ENCODE measurements at places on chromosomes 6 and 20. TPM values are rescaled to one million over a fixed set of nuclear protein-coding genes. Genes with fewer than 3 reads are reported as not detected.

DNA sequence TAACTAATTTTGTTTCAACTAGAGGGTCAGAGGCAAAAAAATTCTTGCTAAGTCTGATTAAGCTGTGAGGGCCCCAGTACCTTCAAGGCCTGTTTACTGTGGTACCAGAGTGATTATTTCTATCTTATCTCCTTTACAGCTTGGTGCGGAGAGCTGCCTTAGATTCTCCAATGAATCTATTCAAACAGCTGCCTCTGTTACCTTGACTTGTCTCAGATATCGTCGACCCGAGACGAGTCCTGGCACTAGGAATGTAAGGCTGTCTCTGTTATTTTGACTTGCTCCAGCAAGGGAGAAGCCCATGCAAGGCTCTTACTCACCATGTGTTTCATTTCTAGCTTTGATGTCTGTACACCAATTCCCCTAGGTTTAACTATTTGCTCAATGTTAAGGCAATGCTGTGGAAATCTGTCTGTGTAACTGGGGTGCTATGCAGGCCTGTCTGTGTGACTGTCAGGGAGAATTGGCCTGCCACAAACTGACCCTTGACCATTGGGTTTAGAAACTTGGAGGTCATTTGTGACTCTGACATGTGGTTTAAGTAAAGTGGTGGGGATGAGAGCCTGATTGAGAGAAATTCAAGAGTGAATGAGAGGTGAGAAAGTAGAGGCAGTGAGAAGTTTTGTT, 10.4 kb upstream of the FKBPL start:
- no peak overlapping the region for H3K27ac ChIP-seq
- no peaks in the 10 kb centered on the region for H3K4me1 ChIP-seq
- no peak for DNase-seq
- no peaks in the 10 kb centered on the region for H3K36me3 ChIP-seq
- no peak overlapping the region for H3K4me3 ChIP-seq
- no peaks in the 10 kb centered on the region for H3K27me3 ChIP-seq

DNA sequence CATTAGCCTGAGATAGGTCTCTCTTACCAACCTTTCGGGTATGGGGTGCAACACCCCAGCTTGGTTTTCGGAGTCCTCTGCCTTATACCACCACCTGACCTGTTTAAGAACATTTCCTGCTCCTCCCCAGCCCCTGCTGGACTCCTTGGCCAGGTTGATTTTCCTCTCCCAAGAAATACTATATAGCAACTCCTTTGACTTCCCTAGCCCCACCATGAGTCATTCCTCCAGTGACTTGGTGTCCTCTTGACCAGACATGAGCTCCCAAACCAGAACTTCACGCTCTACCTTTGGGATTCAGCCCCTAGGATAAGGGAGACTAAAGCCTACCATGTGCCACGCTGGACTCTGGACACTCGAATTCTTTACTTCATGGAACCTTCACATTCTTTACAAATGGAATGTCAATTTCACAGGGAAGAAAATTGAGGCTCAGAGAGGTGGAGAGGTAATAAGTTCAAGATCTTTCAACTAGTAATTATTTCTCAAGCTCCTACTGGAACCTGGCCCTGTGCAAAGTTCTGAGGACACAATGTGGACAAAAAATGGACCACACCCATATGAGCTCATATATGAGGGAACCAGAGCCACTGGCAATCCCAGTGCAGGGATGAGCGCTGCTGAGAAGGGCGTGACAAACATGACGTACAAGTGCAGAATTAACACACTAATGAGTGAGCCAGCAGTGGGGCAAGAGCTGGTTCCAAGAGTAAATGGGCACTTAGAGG, 48.2 kb downstream of the SIRPA start:
- peaks cover 3% of the 10 kb centered on the region for H3K4me1 ChIP-seq
- no peak overlapping the region for H3K4me3 ChIP-seq
- H3K27ac ChIP-seq = no peak overlapping the region

Gene ZNF165
- 3.6 TPM for total RNA-seq

DNA sequence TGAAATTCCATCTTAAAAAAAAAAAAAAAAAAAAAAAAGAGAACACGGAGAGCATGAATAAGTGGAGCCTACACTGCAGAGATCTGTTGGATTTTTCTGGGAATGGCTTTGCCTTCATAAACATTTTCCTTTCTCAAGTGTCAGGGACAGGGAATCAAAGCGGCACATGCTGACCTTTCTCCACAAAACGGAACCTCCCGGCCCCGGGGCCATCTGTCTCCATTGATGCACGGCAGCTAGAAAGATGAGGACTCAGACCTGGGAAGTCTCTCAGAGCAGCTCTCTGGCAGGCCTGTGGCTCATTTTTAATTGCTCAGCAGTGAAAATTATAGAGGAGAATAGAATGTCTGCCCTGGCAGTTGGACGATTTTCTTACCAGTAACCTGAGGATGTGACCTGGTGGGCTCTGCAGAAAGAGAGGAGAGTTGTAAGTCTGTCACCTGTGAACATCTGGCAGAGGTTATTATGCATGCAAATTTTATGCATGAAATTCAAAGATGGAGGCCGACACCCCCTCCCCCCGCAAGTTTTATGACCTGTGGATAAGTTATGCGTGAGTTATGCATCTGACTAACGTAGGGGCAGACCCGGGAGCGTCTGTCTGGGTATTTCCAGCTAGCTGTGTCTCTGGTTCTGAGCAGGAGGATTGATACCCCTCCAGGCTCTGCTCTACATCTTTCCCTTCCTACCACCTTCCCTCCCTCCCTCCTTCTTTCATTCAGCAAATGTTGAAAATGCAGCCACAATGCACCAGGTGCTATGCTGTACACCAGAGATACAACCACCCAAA, 352.5 kb downstream of the CDH26 start:
- H3K27me3 ChIP-seq = no peaks in the 10 kb centered on the region
- H3K36me3 ChIP-seq = no peaks in the 10 kb centered on the region
- H3K4me3 ChIP-seq = no peak overlapping the region
- no peak overlapping the region for H3K27ac ChIP-seq

DNA sequence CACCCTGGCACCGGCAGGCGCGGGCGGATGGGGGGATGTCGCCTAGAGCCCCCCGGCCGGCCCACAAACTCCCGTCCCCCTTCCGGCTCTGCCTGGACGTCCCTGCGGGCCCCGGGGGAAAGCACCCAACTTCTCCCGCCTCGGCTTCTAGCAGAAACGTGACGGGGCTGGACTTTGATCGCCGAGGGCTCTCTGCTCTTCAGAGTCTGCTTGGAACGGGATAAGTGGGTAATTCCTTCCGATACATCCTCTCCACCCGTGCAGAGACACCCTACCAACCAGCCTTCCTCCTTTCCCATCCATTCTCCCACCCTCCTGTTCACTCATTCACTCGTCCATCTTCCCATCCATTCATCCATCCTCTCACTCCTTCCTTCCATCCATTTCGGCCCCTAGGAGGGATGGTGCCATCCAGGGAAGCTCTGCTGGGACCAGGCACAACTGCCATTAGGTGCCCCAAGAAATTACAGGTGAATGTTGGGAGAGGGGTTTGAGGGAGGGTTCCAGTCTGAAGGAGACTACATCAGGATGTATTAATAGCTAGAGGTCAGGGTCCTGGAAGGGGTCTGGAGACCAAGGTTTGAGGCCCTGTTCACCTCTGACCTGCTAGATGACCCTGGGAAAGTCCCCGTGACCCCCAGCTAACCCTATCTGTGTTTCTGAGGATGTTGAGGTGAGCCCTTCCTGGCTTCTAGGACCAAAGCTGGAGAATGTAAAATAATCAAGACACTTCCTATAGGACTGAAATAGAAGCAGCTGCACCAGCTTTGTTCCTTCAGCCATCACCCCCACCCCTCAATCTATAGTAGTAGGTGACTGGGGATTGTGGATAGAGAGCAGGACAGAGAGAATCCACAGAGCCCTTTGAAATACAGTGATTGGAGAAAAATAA, 538 bp downstream of the TTLL9 start:
- peaks cover 31% of the 10 kb centered on the region for H3K27me3 ChIP-seq
- no peaks in the 10 kb centered on the region for H3K36me3 ChIP-seq
- DNase-seq = no peak
- peak overlapping the region; percentile 65 for H3K4me3 ChIP-seq
- no peak overlapping the region for H3K27ac ChIP-seq

GRCh38 chr6:1310628-1311399, 1.1 kb upstream of the FOXQ1 start:
- DNase-seq = no peak
- no peaks in the 10 kb centered on the region for H3K36me3 ChIP-seq
- H3K4me3 ChIP-seq = peak overlapping the region; percentile 9
- peaks cover 66% of the 10 kb centered on the region for H3K27me3 ChIP-seq

DNA sequence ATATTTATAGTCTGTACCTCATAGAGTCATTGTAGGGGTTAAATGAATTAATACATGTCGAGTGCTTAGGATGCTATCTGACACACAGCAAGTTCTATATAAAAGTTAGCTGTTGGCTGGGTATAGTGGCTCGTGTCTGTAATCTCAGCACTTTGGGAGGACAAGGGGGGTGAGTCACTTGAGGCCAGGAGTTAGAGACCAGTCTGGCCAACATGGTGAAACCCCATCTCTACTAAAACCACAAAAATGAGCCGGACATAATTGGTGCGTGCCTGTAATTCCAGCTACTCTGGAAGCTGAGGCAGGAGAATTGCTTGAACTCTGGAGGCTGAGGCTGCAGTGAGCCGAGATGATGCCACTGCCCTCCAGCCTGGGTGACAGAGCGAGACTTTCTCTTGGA, 222.9 kb downstream of the UBE3D start:
- no peaks in the 10 kb centered on the region for H3K4me1 ChIP-seq
- H3K27ac ChIP-seq = no peak overlapping the region
- H3K36me3 ChIP-seq = no peaks in the 10 kb centered on the region
- DNase-seq = no peak

GRCh38 chr6:106168097-106168888, 82.2 kb downstream of the PRDM1 start:
- peaks cover 64% of the 10 kb centered on the region for H3K4me1 ChIP-seq
- H3K36me3 ChIP-seq = peaks cover 4% of the 10 kb centered on the region
- H3K27me3 ChIP-seq = no peaks in the 10 kb centered on the region
- no peak overlapping the region for H3K4me3 ChIP-seq

Gene TIAM2
- total RNA-seq = 5.6 TPM

GRCh38 chr20:34127792-34128191, 15.7 kb upstream of the EIF2S2 start:
- no peak overlapping the region for H3K4me3 ChIP-seq
- no peak for DNase-seq
- H3K4me1 ChIP-seq = peaks cover 15% of the 10 kb centered on the region
- no peaks in the 10 kb centered on the region for H3K36me3 ChIP-seq
- H3K27me3 ChIP-seq = peaks cover 5% of the 10 kb centered on the region

DNA sequence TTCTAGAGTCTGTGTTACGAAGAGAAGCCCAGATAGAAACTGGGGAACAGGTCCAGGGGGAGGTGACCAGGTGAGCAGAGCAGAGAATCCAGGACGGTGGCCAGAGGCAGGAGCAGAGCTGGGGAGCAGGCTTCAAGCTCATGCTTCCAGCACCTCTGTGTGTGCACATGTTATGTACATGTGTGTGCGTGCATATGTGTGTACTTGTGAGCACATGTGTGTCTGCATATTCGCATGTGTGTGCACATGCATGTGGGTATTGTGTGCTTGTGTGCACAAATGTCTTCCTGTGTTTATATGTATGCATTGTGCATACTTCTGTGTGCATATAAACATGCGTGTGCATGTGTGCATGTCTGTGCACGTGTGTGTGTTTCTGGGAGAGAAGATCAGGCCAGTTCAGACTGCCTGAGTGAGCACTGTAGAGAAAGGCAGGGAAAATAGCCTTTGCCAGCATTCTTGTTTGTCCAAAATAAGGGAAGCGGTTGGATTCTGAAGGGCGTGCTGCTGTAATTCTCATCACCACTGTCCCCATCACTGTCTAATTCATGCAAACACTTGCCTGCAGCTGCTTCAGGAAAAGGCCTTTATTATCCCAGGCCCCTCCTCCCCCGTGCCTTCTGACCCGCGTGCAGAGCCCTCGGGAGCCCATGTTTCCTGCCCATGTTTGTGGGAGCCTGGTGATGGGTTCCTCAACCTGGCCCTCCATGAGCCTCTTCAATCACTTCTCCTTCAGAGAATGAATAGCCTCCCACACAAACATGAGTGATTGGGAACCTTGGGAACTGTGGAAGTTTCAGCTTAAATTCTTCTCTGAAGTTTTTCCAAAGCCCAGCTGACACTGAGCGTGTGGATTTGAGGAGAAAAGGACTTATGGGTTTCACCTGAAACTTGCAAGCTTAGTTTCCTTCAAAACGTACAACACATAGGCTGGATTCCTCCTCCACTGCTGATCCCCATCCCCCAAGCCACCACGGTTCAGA, 161.7 kb upstream of the AFDN start:
- H3K36me3 ChIP-seq = no peaks in the 10 kb centered on the region
- no peaks in the 10 kb centered on the region for H3K27me3 ChIP-seq
- no peak overlapping the region for H3K27ac ChIP-seq

GRCh38 chr20:18267815-18268214, 20.5 kb upstream of the ZNF133 start:
- no peak overlapping the region for H3K27ac ChIP-seq
- H3K36me3 ChIP-seq = no peaks in the 10 kb centered on the region
- DNase-seq = no peak
- peaks cover 19% of the 10 kb centered on the region for H3K27me3 ChIP-seq

DNA sequence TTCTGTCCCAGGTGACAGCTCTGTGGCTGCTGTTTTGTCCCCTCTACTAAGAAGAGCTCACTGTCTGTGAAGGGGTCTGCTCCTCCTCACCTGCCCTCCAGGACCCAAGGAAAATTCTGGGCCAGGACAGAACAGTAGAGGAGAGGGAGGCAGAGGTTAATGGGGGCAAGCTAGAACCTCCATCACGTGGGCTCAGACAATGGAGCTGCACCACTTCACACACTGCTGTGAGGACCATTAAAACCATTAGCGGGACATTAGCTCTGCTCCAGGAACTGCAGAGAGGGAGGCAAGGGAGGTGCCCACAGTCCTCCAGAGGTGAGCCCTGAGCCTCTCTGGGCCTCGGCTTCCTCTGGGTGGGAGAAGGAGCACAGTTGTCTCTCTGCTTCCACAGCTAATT, 78.4 kb downstream of the NOL4L start:
- peaks cover 34% of the 10 kb centered on the region for H3K36me3 ChIP-seq
- no peak for DNase-seq
- no peak overlapping the region for H3K4me3 ChIP-seq
- H3K27me3 ChIP-seq = no peaks in the 10 kb centered on the region
- H3K4me1 ChIP-seq = peaks cover 71% of the 10 kb centered on the region
- H3K27ac ChIP-seq = peak overlapping the region; percentile 60

Gene HLA-DRB1
- total RNA-seq = 22.7 TPM

Gene CTNNBL1
- 67.3 TPM for total RNA-seq
